Activated CD8-positive, alpha-beta T cell treated with anti-CD3 and anti-CD28 coated beads for 36 hours (primary cell): ENCODE measurements at places on chromosomes 7 and 10.

- DNase-seq: no peak
Observed at GRCh38 chr10:13449296-13449695, 79.5 kb downstream of the BEND7 start.

- DNase-seq: no peak
Observed at GRCh38 chr7:47095946-47096345, 486.0 kb downstream of the TNS3 start.

- DNase-seq: no peak
Observed at GRCh38 chr10:78658645-78659597, 409.8 kb upstream of the ZMIZ1 start.

GRCh38 chr7:107007007-107007891 is 37.3 kb upstream of the PRKAR2B start:
- no peak for DNase-seq

DNA sequence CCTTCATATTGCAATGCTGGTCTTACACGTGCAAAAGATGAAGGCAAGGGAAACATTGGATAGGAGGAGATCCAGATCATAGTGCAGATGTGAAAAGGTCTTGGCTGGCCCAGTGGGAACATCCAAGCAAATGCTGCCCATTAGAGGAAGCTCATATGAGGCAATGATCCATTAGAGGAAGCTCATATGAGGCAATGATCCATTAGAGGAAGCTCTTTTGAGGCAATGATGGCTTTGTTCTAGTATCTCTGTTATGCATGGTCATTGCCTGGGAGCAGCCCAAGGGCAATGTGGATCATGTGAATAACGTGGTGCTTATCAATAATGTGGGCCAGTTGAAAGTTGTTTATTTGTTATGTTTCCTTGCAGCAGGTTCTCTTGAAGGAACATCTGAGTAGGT is 37.8 kb downstream of the STEAP4 start:
- DNase-seq: no peak

DNA sequence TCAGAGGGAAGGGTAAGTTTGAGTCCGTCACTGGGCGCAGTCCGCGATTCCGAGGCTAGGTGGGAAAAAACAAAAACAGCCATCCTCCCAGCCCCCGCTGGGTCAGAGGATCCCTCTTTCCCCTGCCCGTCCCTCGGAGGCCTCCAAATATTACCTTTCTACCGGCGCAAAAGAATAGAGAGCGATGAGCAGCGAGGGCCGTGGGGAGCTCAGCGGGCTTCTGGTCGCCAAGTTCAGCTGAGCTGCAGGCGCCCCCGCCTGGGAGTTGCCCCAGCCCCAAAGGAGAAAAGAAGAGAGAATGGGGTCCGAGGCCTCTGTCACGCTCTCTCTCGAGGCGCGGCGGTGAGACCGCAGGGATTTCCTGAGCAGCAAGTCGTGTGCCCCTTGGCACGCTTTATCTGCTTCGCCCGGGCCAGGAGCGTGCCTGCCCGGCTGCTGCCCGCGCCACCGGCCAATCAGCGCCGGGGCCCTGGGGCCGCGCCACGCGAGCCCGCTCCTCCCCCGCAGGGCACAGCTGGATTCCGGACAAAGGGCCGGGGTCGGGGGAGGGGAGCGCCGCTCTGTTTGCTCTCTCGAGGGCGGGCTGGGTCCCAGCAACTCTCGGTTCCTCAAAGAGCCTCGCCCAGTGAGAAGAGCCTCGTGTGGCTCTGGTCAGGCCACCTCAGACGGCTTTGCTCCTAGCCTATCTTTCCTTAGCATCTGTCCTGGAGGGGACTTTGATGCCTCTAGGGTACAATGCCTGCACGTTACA is at the start of gene NEUROG3:
TSS of gene NEUROG3 (minus strand) at position 367 of the 751 bp plus-strand sequence. CDS start 379 bp downstream, outside the sequence.
- DNase-seq: peak; percentile 58

DNA sequence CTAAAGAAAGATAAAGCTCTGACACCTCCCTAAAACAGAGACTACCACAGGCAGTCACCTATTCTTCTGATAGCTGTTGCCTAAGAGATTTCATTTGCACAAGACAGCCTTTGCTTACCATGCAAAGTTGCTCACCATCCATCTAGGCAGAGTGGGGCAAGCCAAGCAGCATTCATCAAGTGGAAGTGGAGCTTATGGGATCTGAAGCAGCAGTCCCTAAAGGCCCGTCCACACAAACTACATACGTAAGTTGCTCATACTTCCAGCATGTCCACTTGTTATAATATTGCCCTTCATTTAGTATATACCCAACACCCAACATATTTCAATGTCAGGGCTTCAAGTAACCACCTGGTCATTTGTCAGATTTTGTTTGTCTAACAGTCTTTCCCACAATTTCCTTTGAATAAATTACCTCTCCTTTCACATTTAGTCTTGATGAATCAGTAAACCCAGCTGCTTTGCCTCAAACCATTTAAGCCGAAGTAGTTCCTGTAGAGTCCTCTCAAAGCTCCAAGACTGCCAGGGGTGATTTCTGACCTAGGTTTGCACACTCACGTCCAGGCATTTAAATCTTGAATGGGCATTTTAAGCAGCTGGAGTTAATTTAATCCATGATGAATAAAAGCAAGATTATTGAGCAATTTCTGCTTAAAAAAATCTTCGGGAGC is 67.9 kb downstream of the ATAD1 start:
- no peak for DNase-seq

- DNase-seq: no peak
Observed at GRCh38 chr10:116084161-116084560, 188.8 kb downstream of the GFRA1 start.

- DNase-seq: no peak
Observed at GRCh38 chr7:101543242-101543766, 85.8 kb downstream of the MYL10 start.

GRCh38 chr7:25303281-25304181 is 75.2 kb upstream of the NPVF start:
- DNase-seq: no peak

- DNase-seq: no peak
Observed at GRCh38 chr7:12722636-12723605, 35.5 kb downstream of the ARL4A start.

DNA sequence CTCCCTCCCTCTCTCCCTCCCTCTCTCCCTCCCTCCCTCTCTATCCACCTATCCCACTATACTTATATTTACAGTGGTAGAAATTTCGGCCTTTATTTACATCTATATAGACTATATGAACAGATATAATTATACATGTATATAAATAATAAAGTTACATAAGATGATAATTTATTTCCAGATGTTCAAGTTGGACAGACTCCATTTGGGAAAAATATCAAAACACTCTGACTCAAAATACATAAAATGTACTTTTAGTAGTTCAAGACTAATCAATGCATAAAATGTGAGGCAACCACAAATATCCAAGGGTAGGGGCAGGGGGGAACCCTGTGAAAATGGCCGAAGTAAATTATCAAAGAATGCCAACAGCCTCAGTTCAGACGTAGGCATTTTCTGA is 203.0 kb downstream of the FANK1 start:
- no peak for DNase-seq

DNA sequence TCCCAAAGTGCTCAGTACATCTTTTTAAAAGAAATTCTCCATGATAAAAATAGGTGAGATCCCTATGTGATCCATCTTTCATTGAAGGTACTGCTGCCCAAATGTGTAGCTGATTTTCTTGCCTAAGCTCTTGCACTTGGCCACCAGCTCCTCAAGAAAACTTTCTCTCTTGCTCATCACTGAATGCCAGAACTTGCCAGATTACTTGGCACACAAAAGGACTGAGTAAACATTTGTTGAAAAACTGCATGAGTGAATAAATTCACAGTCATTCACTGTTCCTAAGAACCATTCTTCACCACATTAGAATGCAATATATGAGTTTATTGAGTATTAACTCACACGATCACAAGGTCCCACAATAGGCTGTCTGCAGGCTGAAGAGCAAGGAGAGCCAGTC is 99.9 kb downstream of the TRIL start:
- no peak for DNase-seq

GRCh38 chr10:21145751-21146435 is 248.8 kb upstream of the NEBL start:
- no peak for DNase-seq

GRCh38 chr10:84739641-84740040 is 411.3 kb downstream of the CCSER2 start:
- no peak for DNase-seq

DNA sequence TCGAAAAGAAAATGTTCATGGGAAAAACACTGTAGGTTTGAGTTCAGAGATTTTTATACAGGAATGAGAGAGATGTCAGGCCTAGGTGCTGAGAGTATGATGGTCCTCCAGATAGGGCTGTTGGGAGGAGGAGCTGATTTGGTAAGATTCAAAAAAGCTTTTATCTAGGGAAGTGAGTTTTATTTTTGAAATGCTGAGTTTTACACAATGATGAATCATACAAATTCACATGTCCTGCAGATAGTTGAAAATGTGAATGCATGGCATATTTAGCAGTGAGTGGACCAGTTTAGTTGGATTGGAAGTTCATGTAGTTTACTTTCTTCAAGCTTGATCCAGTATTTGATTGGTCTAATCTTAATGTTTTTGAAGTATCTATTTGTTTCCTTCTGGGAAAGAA is 154.8 kb downstream of the LRRC4 start:
- DNase-seq: no peak

- DNase-seq: peak; percentile 3
Observed at GRCh38 chr10:93751832-93752231, 5.9 kb upstream of the LGI1 start.

DNA sequence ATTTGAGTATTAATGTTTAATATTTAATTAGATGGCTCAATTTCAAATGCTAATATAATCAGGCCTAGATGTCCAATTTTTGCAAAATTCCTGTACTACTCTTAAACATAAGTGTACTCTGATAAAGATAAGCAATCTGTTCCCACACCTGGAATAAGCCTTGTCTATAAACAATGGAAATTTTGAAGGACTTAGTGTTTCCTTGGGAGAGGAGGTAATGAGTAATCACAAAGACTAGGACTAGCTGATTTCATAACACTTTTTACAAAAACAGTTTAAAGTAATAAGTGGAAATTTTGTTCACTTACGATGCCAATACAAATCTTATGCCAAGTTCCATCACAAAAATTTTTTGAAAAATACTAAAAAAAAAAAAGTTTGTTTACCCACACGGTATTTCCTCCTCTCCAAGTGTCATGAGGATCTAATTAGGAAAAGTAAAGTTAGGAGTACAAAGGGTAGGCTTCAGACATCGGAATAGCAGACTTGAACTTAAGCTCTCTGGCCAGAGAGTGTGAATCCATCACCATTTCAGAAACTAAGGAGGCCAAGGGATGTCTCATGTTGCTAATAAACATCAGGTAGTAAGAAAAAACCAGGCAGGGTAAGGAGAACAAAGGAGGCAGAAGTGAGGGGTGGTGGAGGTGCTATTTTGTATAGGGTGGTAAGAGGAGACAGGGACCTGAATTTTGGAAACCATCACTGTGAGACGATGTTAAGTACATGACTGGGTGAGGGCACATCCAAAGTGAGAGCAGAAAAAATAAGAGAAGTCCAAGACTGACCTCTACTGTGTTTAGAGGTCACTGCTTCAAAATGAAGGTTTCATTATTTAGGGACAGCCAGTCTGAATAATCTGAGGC is 61.3 kb downstream of the RAPGEF5 start:
- no peak for DNase-seq

GRCh38 chr10:88657901-88658300 is 6.3 kb upstream of the LIPF start:
- no peak for DNase-seq

DNA sequence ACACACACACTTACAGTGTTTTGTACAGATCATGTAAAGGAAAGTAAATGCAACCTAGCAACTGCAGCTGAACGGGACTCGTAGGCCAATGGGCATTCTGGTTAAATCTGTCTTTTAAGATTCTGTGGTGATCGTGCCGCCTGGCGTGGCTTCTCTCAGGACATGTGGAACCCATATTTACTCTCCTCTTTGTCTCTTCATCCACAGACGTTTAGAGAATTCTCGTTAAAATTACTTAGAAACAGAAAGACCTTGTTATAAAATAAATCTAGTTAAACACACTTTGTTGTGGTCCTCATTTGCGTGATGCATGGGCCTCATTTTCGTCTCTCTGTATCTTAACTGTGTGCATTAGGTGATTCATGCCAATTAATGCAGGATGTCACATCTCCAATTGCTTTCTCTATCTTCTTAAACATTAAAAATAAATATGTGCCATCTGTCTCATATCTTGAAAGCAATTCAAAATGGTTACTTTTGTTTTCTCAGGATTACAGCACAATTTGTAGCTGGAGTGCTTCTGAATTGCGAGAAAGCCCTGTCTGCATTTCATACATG is 11.5 kb downstream of the KLF6 start:
- no peak for DNase-seq

DNA sequence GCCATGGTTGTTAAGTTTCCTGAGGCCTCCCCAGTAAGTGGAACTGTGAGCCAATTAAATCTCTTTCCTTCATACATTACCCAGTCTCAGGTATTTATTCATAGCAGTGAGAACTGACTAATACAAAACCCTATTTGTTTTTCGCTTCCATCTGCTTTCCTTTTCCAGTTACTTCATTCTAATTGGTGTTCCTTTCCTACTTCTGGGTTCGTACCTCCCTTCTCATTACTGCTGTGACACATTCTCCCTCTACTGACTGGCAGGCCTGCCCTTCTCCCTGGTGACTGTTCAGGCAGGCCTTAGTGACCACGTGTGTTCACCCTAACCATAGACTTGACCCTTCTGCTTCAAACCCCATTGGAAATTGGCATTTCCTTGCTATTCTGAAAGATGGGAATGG is 37.7 kb downstream of the MTURN start:
- no peak for DNase-seq

- DNase-seq: no peak
Observed at GRCh38 chr7:130988443-130988842, 254.4 kb upstream of the KLF14 start.

DNA sequence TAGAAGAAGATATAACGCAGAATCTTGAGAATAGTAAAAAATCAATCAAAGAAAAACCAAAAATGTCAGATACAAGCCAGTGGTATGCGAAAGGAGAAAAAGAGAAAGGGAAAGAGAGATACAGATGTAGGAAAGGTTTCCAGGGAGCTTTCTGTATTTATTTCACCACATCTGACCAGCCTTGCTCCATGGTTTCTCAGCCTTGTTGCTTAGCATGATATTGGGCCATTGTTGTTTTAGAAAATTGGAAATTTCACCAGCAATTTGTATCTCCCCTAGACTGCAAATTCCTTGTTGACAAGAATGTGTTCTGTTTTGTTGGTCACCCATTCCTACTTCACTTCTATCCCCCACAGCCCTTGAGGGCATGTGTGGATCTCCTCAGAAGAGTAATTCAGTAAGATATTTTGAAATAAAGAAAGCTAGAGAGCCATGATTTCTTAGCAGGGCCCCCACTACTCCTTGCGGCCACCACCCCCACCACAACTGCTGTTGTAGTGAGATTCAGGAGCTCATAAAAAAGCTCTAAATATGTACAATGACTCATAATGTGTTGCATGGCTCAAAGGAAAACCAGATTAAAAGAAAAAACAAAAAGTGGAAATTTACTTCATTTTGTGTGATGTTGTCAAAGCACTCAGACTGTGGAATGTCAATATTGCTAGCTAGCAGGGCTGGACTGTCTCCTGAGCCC is 138.7 kb downstream of the CHRM2 start:
- no peak for DNase-seq

DNA sequence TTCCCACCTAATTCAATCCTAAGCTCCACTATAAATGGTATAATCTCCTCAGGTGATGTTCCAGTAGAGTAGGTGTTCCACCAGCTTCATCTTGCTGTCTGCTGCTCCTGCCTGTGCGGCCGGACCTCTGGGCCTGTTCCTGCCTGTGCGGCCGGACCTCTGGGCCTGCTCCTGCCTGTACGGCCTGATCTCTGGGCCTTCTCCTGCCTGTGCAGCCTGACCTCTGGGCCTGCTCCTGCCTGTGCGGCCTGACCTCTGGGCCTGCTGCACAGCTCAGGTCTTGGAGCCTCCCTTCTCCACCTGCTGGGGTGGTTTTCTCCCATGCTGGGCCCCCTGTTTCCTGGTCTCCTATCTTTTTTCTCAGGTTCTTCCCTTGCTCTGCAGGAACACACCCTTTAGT is 117.8 kb downstream of the USP6NL start:
- no peak for DNase-seq
